ENCODE measurements at places on chromosomes 13 and 19. TPM values are rescaled to one million over a fixed set of nuclear protein-coding genes. Genes with fewer than 3 reads are reported as not detected.

Gene JUNB
- 135 TPM for total RNA-seq

Gene COG6
- 33.8 TPM for total RNA-seq

- no peaks in the 10 kb centered on the region for H3K27me3 ChIP-seq
- DNase-seq: no peak
These were observed 403.4 kb downstream of the KLF5 start for GRCh38 chr13:73462241-73462640.

- no peak for DNase-seq
- no peak overlapping the region for H3K27ac ChIP-seq
- peaks cover 17% of the 10 kb centered on the region for H3K4me1 ChIP-seq
- H3K27me3 ChIP-seq: no peaks in the 10 kb centered on the region
- no peaks in the 10 kb centered on the region for H3K36me3 ChIP-seq
These were observed 3.6 kb downstream of the AKAP11 start for GRCh38 chr13:42275506-42275905.

- no peaks in the 10 kb centered on the region for H3K36me3 ChIP-seq
- DNase-seq: no peak
- H3K4me1 ChIP-seq: peaks cover 13% of the 10 kb centered on the region
- no peaks in the 10 kb centered on the region for H3K27me3 ChIP-seq
- H3K27ac ChIP-seq: peak overlapping the region; percentile 15
- H3K4me3 ChIP-seq: no peak overlapping the region
These were observed 33.2 kb upstream of the KATNAL1 start for GRCh38 chr13:30340331-30341250.
